Activated naive CD8-positive, alpha-beta T cell treated with anti-CD3 and anti-CD28 coated beads for 36 hours (primary cell): ENCODE measurements at places on chromosomes 2 and 18.

- DNase-seq, result no peak
Observed at GRCh38 chr2:238239543-238239862, 335 bp downstream of the HES6 start.

DNA sequence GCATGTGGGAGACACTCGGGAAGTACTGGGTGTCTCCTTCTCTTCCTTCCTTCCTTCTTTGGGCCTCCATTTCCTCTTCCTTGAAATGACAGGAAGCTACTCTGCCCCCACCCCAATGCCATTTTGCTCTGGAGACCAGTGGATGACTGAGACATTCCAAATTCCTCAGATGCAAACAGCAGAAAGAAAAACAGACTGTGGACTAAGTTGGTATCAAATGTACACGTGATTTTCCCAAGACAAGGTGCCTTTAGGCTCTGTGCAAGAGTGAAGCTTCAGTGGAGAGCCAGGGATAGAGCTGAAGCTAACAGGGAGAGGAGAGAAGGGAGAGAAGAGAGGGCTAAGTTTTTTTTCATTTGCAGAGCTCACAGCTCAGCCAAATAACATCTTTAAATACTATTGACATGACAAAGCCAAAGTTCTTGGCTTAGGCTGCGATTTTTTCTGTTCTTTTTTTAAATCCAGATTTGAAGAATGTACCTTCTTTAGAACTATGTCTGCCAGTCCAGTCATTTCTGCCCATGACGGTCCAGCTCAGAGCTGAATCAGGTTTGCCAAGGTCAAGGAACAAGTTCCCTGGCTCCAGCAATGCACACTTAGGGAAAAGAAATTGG lies 84.5 kb upstream of the LCLAT1 start:
- DNase-seq, result no peak

DNA sequence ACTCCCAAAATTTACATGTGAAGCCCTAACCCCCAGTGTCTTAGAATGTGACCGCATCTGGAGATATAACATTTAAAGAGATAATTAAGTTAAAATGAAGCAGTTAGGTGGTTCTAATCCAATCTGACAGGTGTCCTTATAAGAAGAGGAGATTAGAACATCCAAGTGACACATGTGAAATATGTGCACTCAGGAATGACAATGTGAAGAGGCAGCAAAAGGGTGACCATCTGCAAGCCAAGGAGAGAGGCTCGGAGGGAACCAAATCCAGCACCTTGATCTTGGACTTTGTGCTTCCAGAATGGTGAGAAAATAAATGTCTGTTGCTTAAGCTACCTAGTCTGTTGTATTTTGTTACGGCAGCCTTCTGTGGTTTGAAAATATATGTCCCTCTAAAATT lies 165.4 kb downstream of the FIGN start:
- DNase-seq, result no peak

DNA sequence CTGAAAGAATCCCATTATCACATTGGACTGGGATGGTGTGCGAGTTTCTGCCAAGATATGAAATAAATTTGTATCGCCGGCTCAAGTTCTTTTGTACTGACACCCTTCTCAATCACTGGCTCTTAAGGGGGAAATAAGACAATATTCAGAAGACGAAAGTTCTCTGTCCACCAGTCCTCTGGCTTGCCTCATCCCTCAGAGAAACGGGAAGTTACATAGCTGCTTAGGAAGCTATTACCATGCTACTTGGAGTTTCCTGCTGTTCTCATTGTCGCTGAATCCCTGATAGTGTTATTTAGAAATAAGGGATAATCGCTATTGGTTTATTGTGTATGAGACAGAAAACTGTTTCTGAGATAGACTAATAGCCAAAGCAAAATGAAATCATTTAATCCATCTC lies 205.0 kb upstream of the ZNF521 start:
- DNase-seq, result no peak

DNA sequence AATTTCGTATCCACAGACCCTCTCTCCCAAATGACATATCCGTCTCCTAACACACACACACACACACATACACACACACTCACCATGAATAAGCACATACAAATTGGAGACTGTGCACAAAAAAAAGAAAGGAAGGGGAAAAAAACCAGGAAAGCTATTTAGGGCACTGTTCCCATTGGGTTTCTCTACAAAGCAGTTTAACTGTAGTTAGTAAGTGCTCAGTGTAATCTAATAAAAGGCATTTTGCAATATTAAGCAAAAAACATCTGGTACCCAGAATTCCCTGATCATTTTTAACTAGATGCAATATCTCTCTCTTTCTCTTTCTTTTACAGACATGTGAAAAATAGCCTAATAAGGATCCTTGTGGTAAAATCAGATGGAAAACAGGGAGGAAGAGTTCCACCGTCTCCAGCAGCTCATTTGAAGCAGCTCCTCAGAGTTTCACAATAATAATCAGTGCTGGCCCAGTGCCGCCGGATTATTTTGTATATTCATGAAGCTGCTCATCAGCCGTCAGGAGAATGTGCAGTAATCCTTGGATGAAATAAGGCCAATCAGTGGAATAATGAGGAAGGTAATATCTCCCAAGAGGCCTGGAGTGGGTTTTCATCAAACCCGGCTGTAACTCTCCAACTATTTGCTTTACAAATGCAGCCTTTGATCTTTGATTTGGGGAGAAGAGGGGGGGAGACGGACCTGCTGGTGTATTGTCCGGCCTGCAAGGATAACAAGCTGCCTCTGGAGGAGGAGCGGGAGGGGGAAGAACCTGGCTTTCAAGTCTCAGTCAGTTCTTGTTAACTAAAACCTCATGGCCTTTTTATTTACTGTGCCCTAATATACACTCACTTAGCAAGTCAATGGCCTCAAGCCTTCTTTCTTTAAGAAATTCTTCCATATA lies 227.6 kb upstream of the SMIM21 start:
- no peak for DNase-seq

GRCh38 chr2:23427976-23428375 lies 43.0 kb downstream of the KLHL29 start:
- DNase-seq, result no peak

DNA sequence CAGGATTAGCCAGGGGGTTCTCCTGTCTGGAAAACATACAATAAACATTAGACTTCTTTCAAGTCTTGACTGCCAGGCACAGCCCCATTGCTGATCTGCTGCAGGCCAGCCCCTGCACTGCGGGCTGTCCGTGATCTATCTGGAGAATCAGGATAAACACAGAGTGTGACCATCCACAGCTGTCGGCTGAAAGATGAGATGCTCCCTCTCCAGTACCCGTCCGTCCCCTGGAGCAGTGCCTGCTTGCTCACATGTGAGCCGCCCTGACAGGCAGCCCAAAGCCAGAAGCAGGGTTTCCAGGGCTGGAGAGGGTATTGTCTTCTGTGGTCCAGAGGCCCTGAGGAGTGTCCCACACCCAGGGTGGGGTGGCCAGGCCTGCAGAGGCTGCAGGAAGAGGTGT lies 46.1 kb upstream of the FOSL2 start:
- no peak for DNase-seq
